ENCODE measurements at places on chromosomes 12 and 14.
A peak's percentile ranks its signal among the peaks of the same experiment; 100 is the strongest.

- no peak for DNase-seq
Measured at GRCh38 chr12:56900583-56900982, 33.6 kb downstream of the SDR9C7 start.

DNA sequence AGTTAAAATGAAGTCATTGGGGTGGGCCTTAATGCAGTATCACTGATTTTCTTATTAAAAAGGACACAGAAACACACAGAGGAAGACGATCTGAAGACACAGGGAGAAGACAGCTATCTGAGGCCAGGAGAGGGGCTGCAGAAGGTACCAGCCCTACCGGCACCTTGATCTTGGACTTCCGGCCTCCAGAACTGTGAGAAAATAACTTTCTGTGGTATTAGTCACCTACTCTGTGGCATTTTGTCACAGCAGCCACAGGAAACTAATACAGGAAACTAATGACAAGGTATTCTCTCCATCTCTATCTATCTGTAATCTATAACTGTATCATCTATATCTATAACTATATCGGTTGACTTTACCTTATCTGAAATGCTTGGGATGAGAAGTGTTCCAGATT is 1149.5 kb downstream of the BCL11B start:
- DNase-seq: no peak

- DNase-seq: no peak
Measured at GRCh38 chr14:68369281-68370056, 423.4 kb downstream of the ZFP36L1 start.

DNA sequence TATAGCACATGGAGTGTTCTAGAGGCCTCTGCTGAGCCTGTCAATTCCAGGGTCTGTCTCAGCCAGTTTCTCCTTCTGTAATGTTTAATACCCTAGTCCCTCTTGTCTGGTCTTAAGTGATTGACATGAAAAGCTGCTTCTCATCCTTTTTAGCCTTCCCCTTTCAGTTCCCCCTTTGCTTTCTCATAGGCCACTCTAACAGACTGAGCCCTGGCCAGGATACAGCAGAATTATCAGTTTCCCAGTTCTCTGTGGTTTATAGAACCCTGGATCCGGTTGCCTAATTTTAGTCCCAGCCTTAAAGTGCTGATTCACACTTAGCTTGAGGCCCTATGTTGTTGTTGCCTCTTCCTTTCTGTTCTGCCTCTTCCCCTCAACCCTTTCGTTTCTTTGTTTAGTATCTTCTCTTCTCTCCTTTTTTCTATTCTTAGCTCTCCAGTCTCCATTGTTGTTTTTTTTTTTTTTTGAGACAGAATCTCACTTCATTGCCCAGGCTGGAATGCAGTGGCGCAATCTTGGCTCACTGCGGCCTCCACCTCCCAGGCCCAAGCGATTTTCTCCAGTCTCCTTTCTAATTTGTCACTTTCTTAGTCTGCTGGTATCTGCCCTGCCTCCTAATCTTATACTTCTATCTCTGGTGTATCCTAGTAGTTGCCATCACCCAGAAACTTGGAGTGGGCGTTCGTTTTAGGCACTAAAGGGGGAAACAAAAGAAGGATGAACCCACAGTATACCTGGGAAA is 2.9 kb upstream of the BIN2 start:
- no peak for DNase-seq

- DNase-seq: peak; percentile 48
Measured at GRCh38 chr12:30694412-30695198, 1.1 kb downstream of the IPO8 start.

- DNase-seq: no peak
Measured at GRCh38 chr12:6884539-6884938, 11.4 kb upstream of the SPSB2 start.

DNA sequence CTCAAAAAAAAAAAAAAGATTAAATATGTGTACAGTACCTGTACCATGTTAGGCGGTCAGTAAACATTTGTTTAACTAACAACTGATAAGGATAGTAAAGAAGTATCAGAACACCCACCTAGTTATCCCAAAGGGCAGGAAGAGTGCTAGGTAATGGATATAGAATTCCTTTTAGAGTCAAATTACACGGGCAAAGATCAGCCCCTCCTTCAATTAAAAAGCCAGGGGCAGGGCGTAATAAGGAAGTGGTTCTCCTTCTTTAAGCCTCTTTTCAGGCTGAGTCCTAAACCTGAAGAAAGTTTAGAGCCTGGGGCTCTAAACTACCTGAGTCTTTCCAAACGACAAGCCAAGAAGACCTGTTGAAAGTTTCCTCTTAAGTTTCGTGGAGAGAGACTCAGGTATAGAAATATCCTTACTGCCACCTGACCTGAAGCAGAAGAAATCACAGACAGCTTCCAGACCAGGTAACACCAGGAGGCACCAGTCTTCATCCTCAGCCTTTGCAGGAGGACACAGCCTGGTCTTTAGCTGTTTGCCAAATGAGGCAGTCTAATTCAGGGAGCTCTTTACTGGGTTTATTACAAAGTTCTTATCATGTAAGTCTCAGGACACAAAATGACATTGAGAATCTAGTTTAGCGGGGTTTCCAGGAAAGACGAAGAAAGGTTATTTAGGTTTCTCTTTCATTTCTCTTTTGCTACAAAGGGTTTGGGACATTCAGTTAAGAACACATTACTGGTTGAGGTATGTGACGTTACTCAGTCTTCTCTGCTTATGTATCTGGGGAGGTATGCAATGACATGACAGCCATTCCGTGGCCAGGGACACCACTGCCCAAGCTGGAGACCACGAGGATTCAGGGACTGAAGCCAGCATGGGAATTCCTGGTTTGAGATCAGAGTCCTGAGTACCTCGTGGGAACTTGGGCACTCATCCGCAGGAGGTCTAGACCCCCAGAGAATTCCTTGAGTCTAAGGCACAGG is at the start of gene BCL2L14:
BCL2L14 (plus strand) TSS at position 266 of the 983 bp plus-strand sequence. CDS start 8,367 bp downstream, outside the sequence.
- DNase-seq: no peak

GRCh38 chr12:92411687-92412086 is 266.0 kb upstream of the BTG1 start:
- DNase-seq: no peak

- no peak for DNase-seq
Measured at GRCh38 chr14:52458721-52459085, 93.6 kb downstream of the TXNDC16 start.

DNA sequence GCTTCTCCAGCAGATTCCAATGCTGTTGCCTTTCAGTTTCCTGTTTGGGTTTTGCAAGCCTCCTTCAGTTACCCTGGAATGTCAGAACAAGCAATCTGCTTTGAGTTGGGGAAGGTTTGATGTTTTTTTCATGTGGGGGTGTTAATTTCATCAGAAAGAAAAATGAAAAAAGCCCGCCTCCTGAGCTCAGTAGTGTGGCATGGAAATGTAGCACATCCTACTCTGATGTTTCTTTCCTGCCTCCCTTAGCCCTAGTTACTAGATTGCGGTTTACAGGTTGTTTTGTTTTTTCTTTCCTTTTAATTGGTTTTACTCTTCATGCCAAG is 22.6 kb downstream of the IFNG-AS1 start:
- no peak for DNase-seq

- DNase-seq: no peak
Measured at GRCh38 chr12:10771132-10771733, 31.2 kb downstream of the TAS2R7 start.

DNA sequence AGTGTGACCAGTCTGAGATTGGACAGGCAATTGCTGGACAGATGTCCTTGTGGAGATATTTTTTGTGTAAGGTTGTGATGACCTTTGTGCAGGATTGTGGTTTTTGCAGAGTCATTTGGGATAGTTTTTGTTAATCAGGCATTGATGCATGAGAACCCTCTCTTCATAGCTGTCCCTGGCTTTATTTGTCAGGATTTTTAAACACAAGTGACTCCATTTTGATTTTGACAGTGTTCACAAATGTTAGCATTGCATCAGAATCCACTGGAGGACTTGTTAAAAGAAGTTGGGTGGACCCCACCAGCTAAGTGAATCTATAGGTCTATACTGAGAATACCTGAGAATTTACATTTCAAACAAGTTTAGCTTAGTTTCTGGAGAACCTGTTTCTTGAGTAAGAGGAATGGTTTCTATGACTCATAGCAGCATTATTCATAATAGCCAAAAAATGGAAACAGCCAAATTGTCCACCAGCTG is 11.8 kb downstream of the FNTB start:
- no peak for DNase-seq

- no peak for DNase-seq
Measured at GRCh38 chr12:5458229-5459050, 26.5 kb downstream of the NTF3 start.

- no peak for DNase-seq
Measured at GRCh38 chr14:23645504-23645811, 9.3 kb downstream of the DHRS2 start.

DNA sequence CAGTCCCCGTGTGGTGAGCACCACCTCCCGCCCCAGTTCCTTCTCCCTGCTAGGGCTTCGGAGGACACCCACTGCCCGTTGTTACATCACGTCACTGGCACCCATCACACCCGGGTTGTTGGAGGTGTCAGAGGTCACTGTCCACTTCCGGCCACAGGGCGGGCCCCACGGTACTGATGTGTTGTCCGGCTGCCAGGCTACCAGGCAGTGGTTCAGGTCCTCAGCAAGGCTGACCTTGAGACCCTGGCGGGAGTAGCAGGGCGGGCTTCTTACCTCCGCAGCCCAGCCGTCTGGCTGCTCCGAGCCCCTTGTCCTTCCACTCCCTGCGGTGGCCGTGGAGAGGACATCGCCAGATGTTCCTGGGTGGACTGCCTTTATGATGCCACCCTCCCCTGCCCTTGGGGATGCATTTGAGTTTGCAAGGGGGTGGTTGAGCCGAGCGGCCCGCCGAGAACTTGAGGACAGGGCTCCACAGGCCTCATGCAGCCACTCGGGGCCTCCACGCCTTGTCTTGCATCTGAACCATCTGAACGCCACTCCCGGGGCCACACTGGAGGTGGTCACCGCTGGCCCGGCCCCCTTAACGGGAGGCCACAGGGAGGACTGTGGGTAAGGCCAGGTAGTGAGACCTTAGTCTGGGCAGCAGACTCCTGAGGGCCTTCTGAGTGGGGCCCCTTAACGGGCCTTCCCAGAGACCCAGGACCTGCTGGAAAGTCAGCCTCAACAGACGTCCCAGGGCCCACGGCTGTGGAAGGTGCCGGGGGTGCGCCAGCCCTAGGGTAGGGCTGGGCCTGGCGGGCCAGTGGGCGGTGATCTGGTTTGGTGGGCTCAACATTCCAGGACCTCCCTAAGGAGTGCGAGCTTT is 27.1 kb upstream of the PLD4 start:
- peak; percentile 18 for DNase-seq

GRCh38 chr14:64703395-64704142 is 655 bp upstream of the PLEKHG3 start:
- DNase-seq: no peak

GRCh38 chr14:70086685-70087379 is 101.9 kb downstream of the SLC8A3 start:
- DNase-seq: peak; percentile 26

DNA sequence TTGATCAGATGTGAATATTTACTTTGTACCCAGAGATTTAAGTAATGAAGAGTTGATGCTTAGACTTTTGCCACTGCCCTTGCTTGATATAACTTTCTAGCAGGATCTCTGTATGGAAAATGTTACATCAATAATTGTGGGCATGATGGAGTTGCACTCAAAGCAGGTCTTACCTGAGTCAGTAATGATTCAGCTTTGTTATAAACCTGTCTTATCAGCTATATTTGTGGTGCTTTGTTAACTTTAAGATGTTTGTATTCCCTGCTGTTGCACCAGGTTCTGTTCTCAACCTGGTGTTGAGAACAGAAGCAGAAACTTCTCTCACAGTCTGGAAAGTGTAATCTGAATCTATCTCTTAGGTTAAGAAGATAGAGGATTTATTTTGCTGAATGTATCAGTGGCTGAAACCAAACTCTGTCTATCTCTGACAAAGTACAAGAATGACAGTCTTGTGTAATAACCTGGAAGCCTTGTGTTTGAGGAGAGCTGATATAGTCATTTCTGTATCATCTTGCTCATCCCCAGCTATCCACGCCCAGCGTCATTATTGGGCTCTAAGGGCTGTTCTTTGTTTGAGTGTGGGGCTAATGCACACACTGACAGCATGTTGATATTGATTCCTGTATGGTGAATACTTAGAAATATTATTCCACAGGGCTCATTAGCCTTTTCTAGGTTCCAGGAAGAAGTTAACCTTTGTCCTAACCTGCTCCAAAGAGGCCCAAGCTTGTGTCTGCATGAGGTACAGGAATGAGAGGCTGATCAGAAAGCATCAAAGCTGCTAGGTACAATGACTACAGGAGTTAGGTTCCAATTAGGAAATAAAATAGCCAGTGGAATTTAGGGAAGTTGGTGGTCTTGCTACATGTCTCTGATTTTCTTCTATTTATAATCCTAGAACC is 3.6 kb downstream of the AKAP6 start:
- DNase-seq: no peak
